Thymus (tissue), 14 donors: ENCODE measurements at places on chromosomes 5 and 9.

DNA sequence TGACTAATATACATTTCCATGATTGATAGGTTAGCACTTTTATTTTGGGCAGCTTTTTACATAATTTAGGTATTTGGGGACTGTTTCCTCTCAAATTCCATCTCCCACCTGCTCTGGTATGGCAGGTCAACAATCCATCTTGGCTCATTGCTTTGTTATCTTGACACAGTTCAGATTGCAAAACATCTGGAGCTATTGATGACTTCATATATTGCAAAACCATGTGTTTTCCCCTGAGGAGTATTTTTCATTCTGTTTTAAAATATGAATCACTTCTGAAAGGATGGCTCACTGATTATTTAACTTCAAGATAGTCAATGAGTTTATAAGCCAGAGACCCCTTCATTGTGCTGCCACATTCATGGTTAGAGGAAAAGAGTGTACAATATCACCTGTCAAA, 1206.0 kb upstream of the C9orf72 start:
- H3K27me3 ChIP-seq = no peaks in the 10 kb centered on the region
- H3K4me3 ChIP-seq = no peak overlapping the region
- H3K4me1 ChIP-seq = no peaks in the 10 kb centered on the region
- no peak overlapping the region for H3K27ac ChIP-seq
- no peaks in the 10 kb centered on the region for H3K36me3 ChIP-seq

GRCh38 chr9:121503444-121503843, 3.8 kb upstream of the GGTA1 start:
- H3K27me3 ChIP-seq = peaks cover 33% of the 10 kb centered on the region
- no peak overlapping the region for H3K4me3 ChIP-seq
- H3K27ac ChIP-seq = no peak overlapping the region
- no peak for DNase-seq

GRCh38 chr5:110630350-110630749, 96.1 kb downstream of the TMEM232 start:
- no peak overlapping the region for H3K4me3 ChIP-seq
- H3K36me3 ChIP-seq = no peaks in the 10 kb centered on the region
- H3K27me3 ChIP-seq = no peaks in the 10 kb centered on the region
- no peaks in the 10 kb centered on the region for H3K4me1 ChIP-seq
- H3K27ac ChIP-seq = no peak overlapping the region

- peaks cover 67% of the 10 kb centered on the region for H3K27me3 ChIP-seq
- no peak for DNase-seq
- no peaks in the 10 kb centered on the region for H3K36me3 ChIP-seq
- no peaks in the 10 kb centered on the region for H3K4me1 ChIP-seq
- H3K27ac ChIP-seq = no peak within 1 kb of the TSS
Observed at GRCh38 chr9:135087489-135087792, at the start of gene OLFM1. Gene OLFM1 (plus strand): TSS chr9:135087668. CDS start chr9:135087990, 322 bp downstream.

GRCh38 chr9:24602693-24603352, 57.1 kb upstream of the IZUMO3 start:
- no peaks in the 10 kb centered on the region for H3K4me1 ChIP-seq
- no peak overlapping the region for H3K4me3 ChIP-seq
- no peaks in the 10 kb centered on the region for H3K36me3 ChIP-seq
- DNase-seq = no peak
- no peaks in the 10 kb centered on the region for H3K27me3 ChIP-seq
- H3K27ac ChIP-seq = no peak overlapping the region

- no peaks in the 10 kb centered on the region for H3K36me3 ChIP-seq
- H3K27ac ChIP-seq = no peak overlapping the region
- H3K4me3 ChIP-seq = no peak overlapping the region
Observed at GRCh38 chr5:32833663-32834062, 122.5 kb downstream of the NPR3 start.

- peaks cover 6% of the 10 kb centered on the region for H3K27me3 ChIP-seq
- H3K4me1 ChIP-seq = peaks cover 43% of the 10 kb centered on the region
- H3K4me3 ChIP-seq = no peak overlapping the region
- H3K27ac ChIP-seq = no peak overlapping the region
- DNase-seq = no peak
Observed at GRCh38 chr5:141834331-141834730, 43.9 kb downstream of the PCDH1 start.

GRCh38 chr9:135032868-135033460, 54.5 kb upstream of the OLFM1 start:
- no peak for DNase-seq
- no peaks in the 10 kb centered on the region for H3K36me3 ChIP-seq
- H3K4me3 ChIP-seq = no peak overlapping the region
- H3K27me3 ChIP-seq = no peaks in the 10 kb centered on the region

DNA sequence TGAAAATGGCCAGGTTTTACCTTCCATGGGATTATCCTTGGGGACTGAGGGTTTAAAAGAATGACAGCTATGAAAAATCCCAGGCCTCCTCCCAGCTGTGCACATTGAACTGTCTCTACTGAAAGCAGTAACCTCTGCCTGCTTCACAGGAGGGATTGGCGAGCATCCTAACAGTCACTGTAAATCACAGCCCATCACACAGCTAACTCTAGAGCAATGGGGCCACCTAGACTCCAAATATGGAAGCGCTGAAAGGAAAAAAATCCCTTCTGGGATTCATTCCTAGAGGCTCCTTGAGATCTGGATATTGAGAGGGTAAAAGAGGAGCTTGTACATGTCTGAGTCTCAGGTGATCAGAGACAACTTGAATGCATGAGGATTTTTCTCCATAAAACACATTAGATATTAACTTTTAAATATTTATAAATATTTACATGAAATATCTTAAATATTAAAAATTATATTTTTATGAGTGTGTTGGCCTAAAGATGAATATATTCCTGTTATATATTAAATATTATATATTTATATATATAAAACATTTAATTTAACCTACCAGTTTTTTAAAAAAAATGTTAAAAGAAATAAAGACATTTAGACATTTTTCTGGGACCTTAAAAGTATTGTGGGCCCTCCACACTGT, 133.8 kb upstream of the SLC24A2 start:
- H3K4me3 ChIP-seq = no peak overlapping the region
- H3K4me1 ChIP-seq = no peaks in the 10 kb centered on the region
- H3K27ac ChIP-seq = no peak overlapping the region
- H3K36me3 ChIP-seq = no peaks in the 10 kb centered on the region
- DNase-seq = no peak
